CD8-positive, alpha-beta memory T cell (primary cell): ENCODE measurements at places on chromosomes 5 and 9. TPM values are rescaled to one million over a fixed set of nuclear protein-coding genes. Genes with fewer than 3 reads are reported as not detected.

MYOZ3 gene
- total RNA-seq = not detected

PRLR gene
- total RNA-seq = not detected

LAMC3 gene
- total RNA-seq = 0.07 TPM

SIT1 gene
- 43.1 TPM for total RNA-seq

DNA sequence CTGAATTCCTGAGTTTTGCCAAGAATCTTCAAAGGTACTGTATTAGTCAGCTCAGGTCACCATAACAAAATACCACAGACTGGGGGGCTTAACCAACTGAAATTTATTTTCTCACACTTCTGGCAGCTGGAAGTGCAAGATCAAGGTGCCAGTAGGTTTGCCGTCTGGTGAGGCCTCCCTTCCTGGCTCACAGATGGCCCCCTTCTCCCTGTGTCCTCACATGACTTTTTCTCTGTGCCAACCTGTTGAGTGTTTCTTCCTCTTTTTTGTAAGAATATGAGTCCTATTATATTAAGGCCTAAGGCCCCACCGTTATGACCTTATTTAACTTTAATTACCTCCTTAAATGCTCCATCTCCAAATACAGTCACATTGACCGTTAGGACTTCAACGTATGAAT, 156.1 kb upstream of the KIF2A start:
- no peaks in the 10 kb centered on the region for H3K36me3 ChIP-seq
- H3K4me3 ChIP-seq = no peak overlapping the region
- DNase-seq = no peak
- no peak overlapping the region for H3K27ac ChIP-seq

GRCh38 chr9:16469184-16469583, 401.3 kb downstream of the BNC2 start:
- no peak for DNase-seq
- H3K36me3 ChIP-seq = no peaks in the 10 kb centered on the region
- no peak overlapping the region for H3K27ac ChIP-seq

DNA sequence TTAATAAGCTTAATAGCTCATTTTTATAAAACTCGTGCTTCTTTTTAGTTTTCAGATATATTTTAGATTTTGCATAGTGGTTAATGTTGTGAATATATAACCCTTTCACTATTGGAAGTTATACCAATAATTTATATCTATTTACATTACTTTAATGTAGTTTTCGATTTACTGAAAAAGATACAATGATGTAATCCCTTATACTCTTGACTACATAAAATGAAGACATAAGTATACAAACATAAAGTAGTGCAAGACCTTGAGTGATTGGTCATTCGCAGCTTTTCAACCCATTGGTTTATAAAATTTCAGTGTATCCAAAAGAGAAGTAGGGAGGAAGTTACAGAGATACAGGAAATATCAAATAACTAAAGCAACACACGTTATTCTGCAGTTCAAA, 84.3 kb upstream of the GRHPR start:
- no peaks in the 10 kb centered on the region for H3K4me1 ChIP-seq
- H3K27ac ChIP-seq = no peak overlapping the region
- no peaks in the 10 kb centered on the region for H3K36me3 ChIP-seq
- no peak overlapping the region for H3K4me3 ChIP-seq
- H3K27me3 ChIP-seq = no peaks in the 10 kb centered on the region

DNA sequence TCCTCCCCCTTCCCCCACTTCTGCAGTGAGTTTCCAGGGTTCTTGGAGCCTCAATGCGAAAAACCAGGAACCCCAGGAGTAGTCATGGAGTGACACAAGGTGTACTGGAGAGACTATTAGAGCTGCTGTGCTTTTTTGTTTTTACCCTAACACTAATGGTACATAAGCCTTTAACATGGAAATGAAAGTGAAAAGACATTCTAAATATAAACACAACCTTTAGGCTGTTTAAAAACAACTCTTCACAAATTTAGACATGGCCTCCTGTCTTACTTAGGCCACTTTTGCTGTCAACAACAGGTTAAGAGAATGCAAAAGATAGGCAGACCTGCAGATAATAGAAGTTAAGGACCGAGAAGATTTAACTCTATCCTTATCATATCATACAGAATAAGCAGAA, 232.2 kb downstream of the DENND1A start:
- DNase-seq = no peak
- no peaks in the 10 kb centered on the region for H3K27me3 ChIP-seq
- no peak overlapping the region for H3K4me3 ChIP-seq
- H3K27ac ChIP-seq = no peak overlapping the region
- H3K4me1 ChIP-seq = no peaks in the 10 kb centered on the region

DNA sequence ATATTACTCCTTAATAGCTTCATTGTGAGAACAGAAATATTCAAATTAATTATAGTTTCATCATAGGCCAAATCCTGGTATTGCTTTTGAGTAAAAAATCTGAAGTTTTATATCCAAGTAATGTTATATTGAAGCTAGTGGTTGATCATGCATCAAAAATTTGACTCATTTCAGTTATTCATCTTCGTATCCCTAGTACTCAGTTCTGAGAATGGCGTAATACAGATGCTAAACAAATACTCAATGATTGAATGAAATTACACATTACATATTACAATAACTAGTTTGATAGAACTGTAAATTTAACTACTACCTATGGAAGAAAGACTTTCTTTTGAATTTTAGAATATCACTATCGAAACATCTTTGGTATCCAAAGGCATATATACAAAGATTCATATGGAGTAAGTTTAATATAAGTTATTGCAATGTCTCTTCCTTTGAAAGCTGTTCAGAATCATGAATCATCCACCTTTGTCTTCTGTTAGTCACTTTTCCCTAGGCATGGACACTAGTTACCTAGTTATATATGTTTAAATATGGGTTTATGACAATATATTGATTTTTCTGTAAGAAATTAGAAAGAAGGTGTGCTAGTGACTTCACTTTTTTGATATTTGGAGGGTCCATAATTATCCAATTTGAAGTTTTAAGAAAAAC, 5.0 kb upstream of the ZNF462 start:
- no peaks in the 10 kb centered on the region for H3K27me3 ChIP-seq
- no peak overlapping the region for H3K27ac ChIP-seq
- peaks cover 5% of the 10 kb centered on the region for H3K4me1 ChIP-seq
- DNase-seq = no peak

GRCh38 chr9:72772661-72773060, 180.2 kb downstream of the ALDH1A1 start:
- DNase-seq = no peak
- H3K4me3 ChIP-seq = no peak overlapping the region
- no peaks in the 10 kb centered on the region for H3K36me3 ChIP-seq
- no peaks in the 10 kb centered on the region for H3K4me1 ChIP-seq

GRCh38 chr9:124710766-124711165, 60.3 kb downstream of the NR6A1 start:
- no peaks in the 10 kb centered on the region for H3K36me3 ChIP-seq
- H3K4me1 ChIP-seq = no peaks in the 10 kb centered on the region
- H3K4me3 ChIP-seq = no peak overlapping the region
- H3K27me3 ChIP-seq = peaks cover 5% of the 10 kb centered on the region

- no peaks in the 10 kb centered on the region for H3K36me3 ChIP-seq
- no peaks in the 10 kb centered on the region for H3K4me1 ChIP-seq
- no peak overlapping the region for H3K4me3 ChIP-seq
- H3K27me3 ChIP-seq = no peaks in the 10 kb centered on the region
- no peak overlapping the region for H3K27ac ChIP-seq
- no peak for DNase-seq
Measured at GRCh38 chr9:84935528-84936117, 266.1 kb downstream of the NTRK2 start.

DNA sequence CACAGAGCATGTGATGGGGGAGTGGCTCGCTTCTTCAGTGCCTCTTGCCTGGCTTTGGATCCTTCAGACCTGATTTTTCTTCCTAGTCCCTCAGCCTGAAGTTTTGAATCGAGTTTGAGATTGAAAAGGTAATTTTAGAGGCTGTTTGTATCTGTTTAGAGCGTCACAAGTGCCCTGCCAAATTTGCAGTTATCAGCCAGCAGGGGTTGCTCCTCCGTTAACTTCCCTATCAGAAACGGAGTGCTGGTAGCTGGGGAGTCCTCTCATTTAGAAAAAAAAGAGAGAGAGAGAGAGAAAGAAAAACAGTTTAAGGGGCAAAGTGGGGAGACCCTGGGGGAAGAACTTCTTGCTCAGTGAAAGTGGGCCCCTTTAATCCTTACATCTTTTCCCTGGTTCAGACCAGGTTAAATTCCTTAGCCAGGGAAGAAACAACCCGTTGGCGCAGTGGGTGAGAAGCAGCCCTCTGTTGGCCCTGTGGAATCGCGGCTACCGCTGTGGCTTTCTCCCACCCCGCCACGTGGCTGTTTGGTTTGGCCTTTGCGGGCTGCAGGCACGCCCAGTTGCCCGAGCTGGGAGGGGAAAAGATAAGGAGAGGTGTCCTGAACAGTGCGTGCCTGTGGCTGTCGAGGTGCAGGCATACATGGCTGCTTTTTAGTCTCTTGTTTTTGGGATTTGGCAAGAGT, 576.7 kb upstream of the ACO1 start:
- H3K4me1 ChIP-seq = no peaks in the 10 kb centered on the region
- H3K27ac ChIP-seq = no peak overlapping the region
- no peaks in the 10 kb centered on the region for H3K36me3 ChIP-seq
- no peaks in the 10 kb centered on the region for H3K27me3 ChIP-seq
- no peak overlapping the region for H3K4me3 ChIP-seq

DNA sequence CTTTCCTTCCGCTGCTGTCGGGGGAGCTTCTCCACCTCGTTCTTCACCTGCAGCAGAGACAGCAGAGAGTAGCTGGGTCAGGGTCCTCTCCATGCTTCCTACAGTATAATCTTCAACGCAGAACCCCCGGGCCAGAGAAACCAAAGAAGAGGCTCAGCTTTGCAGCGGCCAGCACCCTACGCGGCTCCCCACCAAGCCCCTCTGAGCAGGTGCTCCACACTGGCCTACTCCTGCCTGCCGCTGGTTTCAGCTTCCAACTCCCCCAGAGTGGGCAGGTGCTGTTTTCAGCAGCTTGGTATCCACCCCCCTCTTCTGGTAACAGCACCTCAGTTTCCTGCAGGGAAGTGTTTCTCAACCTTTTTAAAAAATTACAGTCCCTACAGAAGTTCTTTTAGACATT, 58.3 kb upstream of the FBXW11 start:
- H3K27me3 ChIP-seq = no peaks in the 10 kb centered on the region
- H3K27ac ChIP-seq = no peak overlapping the region
- DNase-seq = no peak
- H3K36me3 ChIP-seq = peaks cover 47% of the 10 kb centered on the region
- no peak overlapping the region for H3K4me3 ChIP-seq
- H3K4me1 ChIP-seq = peaks cover 52% of the 10 kb centered on the region

DNA sequence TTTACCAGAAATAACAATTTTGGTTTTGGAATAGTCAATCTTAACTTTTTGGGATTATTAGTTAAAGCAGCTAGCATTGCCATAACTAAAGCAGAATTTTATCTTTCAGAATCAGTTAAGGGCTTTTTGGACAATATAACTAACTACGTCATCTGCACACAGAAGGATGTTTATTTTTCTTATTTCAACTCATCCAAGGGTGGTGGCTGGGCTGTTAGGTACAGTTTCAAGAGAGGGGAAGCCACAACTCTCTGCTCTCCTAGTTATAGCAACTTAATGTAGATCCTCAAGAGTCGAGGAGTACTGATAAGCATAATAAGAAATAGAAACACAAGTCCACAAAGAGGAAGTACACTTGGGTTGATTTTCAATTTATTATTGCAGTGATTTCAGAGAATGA, 65.6 kb downstream of the ANKRD55 start:
- H3K36me3 ChIP-seq = no peaks in the 10 kb centered on the region
- H3K4me1 ChIP-seq = peaks cover 4% of the 10 kb centered on the region
